ENCODE measurements at places on chromosomes 3 and 15. TPM values are rescaled to one million over a fixed set of nuclear protein-coding genes. Genes with fewer than 3 reads are reported as not detected.

GRCh38 chr3:169600732-169601131 lies 62.8 kb downstream of the MECOM start:
- DNase-seq = no peak

- DNase-seq = no peak
These were observed 83.0 kb upstream of the LMOD3 start for GRCh38 chr3:69205385-69205784.

DNA sequence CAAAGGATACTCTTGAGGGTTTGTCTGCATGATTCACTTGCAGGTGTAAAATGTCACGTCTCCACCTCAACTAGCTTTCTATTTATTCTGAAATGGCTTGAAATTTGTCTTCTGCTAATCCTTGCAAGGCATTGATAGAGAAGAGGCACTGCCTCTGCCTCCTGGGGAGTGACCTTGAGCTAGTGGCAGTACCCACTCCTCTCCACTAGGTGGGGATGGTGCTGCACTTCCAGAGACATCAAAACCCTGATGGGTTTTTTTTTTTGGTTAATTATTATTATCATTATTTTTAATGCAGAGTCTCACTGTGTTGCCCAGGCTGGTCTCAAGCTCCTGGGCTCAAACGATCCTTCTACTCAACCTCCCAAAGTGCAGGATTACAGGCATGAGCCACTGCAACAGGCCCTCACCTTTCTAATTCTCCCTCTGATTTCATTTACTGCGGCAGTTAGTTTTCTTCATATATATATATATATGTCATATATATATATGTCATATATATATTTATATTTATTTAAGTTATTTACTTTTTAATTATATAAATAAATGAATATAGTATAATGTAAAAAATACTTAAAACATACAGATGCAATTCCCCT lies 117.6 kb upstream of the EIF1B start:
- peak; percentile 46 for DNase-seq

DNA sequence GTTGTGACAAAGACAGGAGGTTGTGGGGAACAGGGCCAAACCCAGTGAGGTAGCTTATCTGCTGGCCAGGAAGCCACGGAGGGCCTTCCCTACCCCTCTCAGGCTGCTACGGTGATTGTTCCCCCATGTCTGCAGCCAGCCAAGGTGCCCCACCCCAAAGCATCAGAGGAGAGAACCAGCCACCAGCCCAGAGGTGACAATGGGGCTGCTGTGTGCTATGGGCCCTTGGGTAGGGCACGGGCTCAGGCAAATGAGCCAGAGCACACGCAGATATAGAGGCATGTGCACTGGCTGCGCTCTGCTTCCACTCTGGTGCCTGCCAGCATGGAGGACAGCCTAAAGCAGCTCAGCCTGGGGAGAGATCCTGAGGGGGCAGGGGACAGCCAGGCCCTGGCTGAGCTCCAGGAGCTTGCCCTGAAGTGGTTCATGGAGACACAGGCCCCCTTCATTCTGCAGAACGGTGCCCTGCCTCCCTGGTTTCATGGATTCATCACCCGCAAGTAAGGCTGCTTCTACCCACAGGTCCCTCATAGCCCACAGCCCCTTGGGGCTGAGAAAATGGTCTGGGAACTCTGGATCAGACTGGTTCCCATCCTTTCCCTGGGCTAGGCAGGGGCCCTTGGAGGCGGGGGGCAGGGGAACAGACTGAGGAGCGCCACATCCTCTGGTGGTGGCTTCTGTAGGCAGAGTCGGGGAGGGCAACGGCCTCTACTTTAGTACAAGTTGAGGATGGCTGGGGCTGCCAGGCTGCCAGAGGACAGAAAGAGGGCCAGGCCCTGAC lies at the start of gene SH2D7:
SH2D7 (plus strand) TSS at position 301 of the 781 bp plus-strand sequence; CDS start at position 325, 24 bp downstream.
- DNase-seq = no peak

DNA sequence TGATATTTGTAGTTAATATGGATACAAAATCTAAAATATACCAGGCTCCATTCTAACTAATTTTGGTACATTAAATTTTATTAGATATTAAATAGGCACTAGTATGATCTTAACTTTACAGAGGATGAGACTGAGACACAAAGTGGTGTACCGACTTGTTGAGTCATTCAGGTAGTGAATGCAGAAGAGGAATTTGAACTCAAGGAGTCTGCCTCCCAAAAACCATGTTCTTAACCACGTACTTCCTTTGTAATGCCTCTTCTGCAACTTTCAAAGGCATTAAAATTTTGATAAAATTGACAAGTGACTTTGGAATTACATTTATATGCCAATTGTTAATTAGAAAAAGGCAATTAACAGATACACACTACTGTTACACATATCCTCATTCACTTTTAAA lies 61.8 kb downstream of the ZBBX start:
- DNase-seq = no peak

GRCh38 chr15:33089878-33090757 lies 104.4 kb downstream of the FMN1 start:
- peak; percentile 26 for DNase-seq

DNA sequence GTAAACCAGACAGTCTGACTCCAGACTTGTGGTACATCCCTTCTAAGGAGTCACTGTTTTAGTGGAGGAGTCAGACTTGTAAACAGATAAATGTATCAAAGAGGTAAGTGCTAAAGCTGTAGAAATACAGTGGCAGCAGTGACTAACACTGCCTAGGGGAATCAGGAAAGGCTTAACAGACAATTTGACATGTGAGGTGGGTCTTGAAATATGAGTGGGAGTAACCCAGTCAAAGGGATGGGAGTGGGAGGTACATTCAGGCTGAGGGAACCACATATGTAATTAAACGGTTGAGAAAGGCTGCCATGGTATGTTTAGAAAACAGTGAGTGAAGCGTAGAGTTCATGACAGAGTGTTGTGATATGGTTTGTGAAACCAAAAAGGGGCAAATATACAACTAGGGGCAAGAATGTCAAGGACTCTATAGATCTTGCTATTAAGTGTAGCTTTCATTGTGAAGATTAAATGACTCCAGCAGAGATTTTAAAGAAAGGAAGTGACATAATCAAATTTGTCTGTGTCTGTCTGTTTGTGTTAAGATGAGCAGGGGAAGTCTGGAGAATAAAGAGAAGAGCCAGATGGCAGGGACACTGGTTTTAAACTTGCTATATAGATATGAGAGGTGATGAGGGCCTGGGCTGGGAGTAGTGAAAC lies 11.2 kb upstream of the ALCAM start:
- DNase-seq = no peak

DNA sequence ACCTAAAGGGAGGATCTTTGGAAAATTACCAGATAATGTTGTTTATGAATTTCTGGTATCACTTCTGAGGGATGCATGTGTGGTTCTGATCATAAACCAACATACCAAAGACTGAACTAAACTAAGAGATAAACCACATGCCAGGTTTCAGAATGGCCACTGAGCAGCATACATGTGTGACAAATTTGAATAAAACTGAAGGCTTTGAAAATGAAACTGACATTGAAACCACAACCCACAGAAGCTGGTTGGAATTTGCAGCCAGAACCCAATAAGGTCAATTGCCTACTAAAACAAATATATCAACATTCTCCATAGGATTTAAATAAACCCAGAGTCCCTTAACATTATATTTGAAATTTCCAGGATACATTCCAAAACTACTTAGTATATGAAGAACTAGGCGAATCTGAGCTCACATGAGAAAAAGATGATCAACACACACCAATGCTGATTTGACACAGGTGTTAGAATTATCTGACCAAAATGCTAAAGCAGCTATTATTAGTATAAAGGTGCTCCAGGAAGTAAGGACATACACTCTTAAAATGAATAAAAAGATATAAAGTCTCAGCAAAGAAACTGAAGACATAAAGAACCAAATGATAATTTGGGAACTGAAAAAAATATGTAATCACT lies 125.0 kb downstream of the ZNF280D start:
- no peak for DNase-seq

DNA sequence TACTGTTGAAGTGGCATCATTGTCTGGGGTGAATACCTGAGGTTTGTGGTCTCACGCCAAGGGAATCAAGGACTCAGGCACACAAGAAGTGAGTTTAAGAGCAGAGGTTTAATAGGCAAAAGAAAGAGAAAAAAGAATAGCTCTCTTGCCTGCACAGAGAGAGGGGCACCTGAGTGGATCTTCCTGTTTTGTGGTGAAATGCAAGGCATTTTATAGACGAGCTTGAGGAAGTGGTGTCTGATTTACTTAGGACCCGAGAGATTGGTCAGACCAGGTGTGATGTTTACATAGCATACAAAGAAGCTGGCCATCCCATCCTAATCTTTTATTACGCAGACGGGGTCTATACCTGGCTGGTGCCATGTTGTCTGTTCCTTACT lies 13.2 kb downstream of the CCR5 start:
- no peak for DNase-seq

DNA sequence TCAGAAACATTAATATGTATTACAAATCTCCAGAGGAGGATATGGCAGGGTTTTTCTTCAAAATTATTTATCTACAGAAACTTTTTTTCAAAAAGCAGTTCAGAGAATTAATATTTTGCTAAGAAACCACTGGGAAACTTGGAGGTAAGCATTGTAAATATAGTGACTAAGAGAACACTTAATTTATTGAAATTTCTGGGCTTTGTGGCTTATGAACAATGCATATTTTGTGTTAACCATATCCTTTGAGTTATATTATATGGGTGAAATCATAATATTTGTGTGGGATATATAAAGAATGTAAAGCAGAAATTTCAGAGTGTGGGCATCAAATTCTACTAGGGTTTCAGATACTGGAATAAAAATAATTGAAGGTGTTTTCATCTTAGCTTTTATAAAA lies 1059.2 kb downstream of the ZPLD1 start:
- no peak for DNase-seq

DNA sequence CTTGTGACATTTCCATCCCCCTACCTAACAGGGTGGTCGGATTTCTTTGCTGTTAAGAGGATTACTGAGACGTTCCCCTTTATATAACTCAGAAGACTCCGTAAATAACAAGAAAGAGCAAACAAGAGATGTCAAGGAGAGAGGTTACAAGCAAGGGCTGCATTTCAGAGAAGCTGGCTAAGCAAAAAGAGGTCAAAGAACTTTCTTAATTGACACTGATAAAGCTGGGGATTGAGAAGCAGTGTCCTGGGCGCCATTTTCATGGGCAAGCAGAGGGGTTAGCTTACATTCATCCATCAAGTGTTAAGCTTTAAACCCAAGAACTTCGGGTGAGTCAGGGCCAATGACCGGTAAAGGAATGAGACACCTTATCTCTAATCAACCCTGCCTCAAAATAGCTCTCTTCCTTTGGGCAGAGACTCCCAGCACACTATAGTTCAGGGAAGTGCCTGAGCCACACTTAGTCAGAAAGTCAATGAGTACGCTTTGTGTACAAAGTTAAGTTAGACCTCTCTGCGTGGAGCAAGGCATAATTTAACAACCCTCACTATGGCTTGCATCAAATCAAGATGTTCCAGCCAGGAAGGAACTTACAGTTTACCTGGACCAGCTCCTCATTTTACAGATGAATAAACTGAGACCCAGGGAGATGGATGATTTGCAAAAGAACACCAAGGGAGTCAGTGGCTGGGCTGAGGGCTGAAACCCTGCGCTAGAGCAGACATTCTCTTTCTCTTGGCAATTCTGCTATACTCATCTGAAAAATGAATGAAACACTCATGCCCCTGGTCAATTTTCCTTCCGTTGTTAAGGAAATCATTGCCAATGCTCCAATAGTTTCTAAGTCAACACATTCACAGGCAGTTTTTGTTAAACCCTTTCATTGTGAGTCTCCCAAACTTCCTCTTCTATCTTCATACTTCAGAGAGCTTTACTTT lies 44.6 kb downstream of the CCNL1 start:
- no peak for DNase-seq

- no peak for DNase-seq
These were observed 62.1 kb downstream of the CYFIP1 start for GRCh38 chr15:22918056-22918455.

GRCh38 chr3:9211155-9211950 lies 38.1 kb downstream of the SRGAP3 start:
- DNase-seq = no peak

GRCh38 chr3:169082076-169082475 lies 581.4 kb downstream of the MECOM start:
- DNase-seq = no peak

- DNase-seq = no peak
These were observed 33.0 kb downstream of the HES1 start for GRCh38 chr3:194168994-194169393.

GRCh38 chr3:169212086-169212485 lies 451.4 kb downstream of the MECOM start:
- no peak for DNase-seq

DNA sequence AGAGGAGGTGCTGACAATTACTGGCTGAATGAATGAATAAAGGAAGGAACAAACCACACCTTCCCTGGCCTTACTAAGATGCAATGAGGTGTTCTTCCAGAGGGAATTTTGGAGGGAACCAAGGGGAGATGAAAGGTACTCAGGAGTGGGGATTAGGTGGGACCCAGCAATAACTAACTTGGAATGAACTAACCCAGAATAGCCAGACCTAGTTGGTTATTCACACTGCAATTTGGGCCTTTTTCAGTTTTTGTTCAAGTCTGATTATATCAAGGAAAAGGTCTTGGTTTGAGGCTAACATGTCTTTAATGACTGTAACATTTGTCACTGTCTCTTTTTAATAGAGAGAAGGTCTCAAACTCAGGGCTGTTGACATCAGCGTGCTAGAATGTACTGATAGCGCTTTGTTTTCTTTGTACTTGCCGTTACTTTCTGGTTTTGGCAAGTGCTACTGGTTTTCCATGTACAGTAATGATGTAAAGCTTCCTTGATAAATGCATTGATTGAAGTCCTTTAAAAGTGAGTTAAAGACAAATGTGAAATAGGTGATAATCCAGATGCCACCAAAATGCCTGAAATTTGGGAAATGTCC lies 3.2 kb upstream of the PLXND1 start:
- no peak for DNase-seq

- DNase-seq = no peak
These were observed 32.1 kb downstream of the FAM174B start for GRCh38 chr15:92623435-92623834.

DNA sequence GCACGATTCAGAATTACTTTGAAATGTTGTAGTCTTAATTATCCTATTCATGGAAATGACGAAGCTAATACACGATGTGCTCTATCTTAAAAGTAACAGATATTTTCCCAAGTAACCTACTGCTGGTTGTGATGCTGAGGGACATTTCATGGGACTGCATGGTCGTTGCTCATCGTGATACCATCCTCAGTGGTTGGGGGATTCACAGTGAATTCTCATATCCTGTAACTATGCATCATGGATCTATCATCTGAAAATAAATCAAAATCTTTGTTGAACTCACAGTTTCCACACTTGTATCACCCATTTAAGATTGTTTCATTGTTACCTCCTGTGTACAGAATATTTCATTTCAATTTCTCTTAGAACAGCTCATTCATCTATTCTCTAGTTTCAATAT lies 84.7 kb downstream of the OPA1 start:
- DNase-seq = no peak

GRCh38 chr3:9062570-9062969 lies 99.3 kb upstream of the RAD18 start:
- no peak for DNase-seq

VGLL3 gene
- 23.5 TPM for polyA plus RNA-seq

KLHL6 gene
- 1.6 TPM for polyA plus RNA-seq

CA12 gene
- polyA plus RNA-seq = 6.4 TPM

AQP9 gene
- polyA plus RNA-seq = not detected

HHATL gene
- polyA plus RNA-seq = 1.7 TPM

DNASE1L3 gene
- polyA plus RNA-seq = 2.8 TPM

CHRFAM7A gene
- 2.6 TPM for polyA plus RNA-seq

DISP2 gene
- polyA plus RNA-seq = 1.4 TPM

SEC22C gene
- 46.0 TPM for polyA plus RNA-seq

Data from right lung (tissue), 10 donors.